Mammary epithelial cell (primary cell): ENCODE measurements at places on chromosomes 6 and 20. TPM values are rescaled to one million over a fixed set of nuclear protein-coding genes. Genes with fewer than 3 reads are reported as not detected.

RHAG gene
- polyA plus RNA-seq, result not detected

SERPINB1 gene
- 91.9 TPM for polyA plus RNA-seq

FRK gene
- polyA plus RNA-seq, result 1.4 TPM

CFB gene
- polyA plus RNA-seq, result 2.0 TPM

QRSL1 gene
- 6.7 TPM for polyA plus RNA-seq

IP6K3 gene
- not detected for polyA plus RNA-seq

POLR1H gene
- 32.9 TPM for polyA plus RNA-seq

OR2B6 gene
- not detected for polyA plus RNA-seq

CCM2L gene
- not detected for polyA plus RNA-seq

LHFPL5 gene
- polyA plus RNA-seq, result not detected

ADGRG6 gene
- polyA plus RNA-seq, result 18.4 TPM

BMP2 gene
- polyA plus RNA-seq, result 4.3 TPM

NFATC2 gene
- 0.01 TPM for polyA plus RNA-seq

BTBD9 gene
- polyA plus RNA-seq, result 3.6 TPM

SLC32A1 gene
- polyA plus RNA-seq, result not detected

LRFN2 gene
- not detected for polyA plus RNA-seq

GSTA2 gene
- polyA plus RNA-seq, result not detected

WFDC8 gene
- polyA plus RNA-seq, result not detected

LPIN3 gene
- 16.2 TPM for polyA plus RNA-seq

GABRR1 gene
- polyA plus RNA-seq, result not detected

SF3B5 gene
- 362 TPM for polyA plus RNA-seq

GPANK1 gene
- polyA plus RNA-seq, result 15.1 TPM

SMIM28 gene
- not detected for polyA plus RNA-seq

HTR1E gene
- polyA plus RNA-seq, result not detected
